ENCODE measurements at places on chromosomes 7 and 10.

- DNase-seq = no peak
Observed at GRCh38 chr10:103512591-103513379, 19.3 kb downstream of the NEURL1 start.

DNA sequence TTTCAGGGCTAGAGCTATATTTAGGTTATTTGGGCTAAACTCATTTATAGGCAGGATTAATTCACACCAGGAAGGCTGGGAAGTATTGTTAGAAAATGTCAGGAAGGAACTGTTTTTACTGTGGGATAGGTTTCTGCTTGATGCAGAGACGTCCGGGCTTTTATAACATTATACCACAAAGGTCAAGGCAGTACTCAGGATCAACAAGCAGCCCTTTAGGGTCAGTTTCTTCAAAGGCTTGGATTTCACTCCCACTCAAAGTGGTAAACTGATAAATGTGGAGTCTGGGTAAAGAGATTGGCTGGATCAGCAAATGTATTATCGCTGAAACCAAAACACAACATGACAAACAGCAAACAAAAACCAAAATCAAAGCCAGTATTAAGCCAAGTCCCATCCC lies 127.2 kb downstream of the ARL5B start:
- no peak for DNase-seq

GRCh38 chr7:119472408-119473038 lies 800.5 kb upstream of the KCND2 start:
- DNase-seq = no peak

DNA sequence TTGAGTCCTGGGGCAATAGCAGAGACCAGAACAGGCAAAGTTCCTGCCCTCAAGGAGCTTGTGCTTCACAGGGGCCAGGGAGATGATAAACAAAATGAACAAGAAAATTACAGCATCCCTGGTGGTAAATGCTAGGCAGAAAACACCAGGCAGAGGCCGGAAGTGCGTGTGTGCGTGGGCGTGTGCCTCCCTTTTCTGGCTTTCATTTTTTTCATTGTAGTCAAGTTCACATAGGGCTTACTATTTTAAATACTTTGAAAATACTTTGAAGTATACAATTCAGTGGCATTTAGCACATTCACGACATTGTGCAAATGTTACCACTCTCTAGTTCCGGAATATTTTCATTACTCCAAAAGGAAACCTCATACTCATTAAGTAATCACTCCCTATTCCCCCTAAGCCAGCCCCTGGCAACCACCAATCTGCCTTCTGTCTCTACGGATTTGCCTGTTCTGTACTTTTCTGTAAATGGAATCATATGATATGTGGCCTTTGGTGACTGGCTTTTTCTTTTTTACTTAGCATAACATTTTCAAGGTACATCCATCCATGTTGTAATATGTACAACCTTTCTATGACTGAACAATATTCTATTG lies 88.1 kb upstream of the PDCD4 start:
- no peak for DNase-seq

GRCh38 chr7:15885678-15886077 lies 199.2 kb upstream of the MEOX2 start:
- no peak for DNase-seq

DNA sequence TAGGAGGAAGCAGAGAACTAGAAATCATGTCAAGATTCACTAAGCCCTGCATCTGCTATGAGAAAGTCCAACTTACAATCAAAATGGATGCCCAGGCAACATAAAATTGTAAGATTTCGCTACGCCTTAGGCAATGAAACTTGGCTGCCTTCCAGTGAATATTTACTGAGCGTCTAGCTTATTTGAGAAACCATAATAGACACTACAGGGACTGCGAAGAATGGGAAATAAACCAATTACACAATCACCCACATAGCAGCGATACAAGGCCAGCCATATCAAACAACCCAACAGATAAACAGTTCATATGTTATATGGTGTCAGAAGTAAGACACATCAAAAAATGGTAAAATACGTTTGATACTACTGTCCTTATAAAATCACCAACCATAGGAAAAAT lies 545.0 kb upstream of the C7orf33 start:
- DNase-seq = no peak

- no peak for DNase-seq
Observed at GRCh38 chr7:96397936-96398598, 76.2 kb upstream of the SLC25A13 start.

DNA sequence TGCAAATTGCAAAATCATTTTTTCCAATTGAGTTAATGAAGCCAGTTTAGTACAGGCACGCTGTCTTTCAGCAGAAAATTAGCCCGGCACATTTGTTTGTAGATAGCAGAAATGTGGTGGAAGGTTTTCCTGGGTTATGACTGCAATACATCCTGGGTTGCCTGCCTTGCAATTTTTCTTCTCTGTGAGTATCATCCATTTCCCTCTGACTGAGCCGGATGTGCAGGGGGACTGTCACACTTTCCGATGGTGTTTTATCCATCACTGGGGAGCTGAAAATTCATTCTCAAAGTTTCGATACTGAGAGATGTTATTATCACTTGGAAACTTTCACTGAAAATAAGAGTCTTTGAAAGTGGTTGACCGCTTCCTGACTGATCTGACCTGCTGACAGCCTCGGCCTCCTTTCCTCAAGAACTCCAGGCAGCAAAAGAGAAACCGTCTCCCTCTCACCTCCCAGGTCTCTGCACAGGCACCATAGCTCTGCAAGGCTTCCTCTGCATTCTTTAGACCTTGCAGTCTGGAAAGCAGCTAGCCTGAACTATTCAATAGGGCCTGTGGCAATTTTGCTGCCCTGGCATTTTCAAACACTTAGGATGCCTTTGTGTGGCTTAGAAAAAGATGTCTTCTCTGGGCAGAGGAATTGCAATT lies 320.8 kb upstream of the NRP1 start:
- no peak for DNase-seq

Data from hippocampal formation (tissue), 2 donors.